ENCODE measurements at places on chromosomes 12 and 14.
A peak's percentile ranks its signal among the peaks of the same experiment; 100 is the strongest.

DNA sequence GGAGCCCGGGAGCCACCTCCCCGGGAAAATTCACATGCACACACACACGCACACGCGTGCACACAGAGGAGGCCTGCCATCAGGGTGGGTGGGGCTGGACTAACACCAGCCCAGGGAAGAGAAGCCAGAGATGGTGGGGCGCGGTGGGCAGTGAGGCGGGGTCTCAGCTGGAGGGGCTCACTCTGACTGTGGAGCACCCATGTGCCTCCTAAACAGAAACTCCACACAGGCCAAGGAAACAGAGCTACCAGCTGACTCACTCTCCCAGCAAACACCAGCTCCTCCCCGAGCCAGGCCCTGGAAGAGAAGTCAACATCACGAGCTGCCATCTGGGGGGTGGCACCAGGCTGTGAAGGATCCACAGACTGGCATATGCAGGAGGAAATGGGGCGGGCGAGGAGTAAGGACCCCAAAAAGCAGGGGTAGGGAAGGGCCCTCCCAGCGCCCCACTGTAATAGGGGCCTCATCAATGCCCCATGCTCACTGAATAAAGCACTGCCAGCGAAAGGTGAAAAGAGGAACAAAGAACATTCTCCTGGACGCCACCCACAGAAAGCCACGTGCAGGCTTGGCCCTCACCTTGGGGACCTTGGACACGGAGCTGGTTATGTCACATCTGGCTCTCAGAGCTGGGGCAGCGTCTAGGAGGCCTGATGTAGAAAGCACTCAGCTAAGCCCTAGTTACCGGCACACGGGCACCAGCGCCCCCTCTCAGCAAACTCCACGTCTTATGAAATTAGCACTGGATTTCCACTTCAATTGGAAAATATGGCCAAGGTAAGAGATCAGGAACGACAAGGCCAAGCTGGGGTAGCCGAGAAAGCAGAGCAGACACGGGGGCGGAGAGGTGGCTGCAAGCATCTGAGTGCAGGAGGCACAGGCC lies 8.4 kb upstream of the INF2 start:
- peak; percentile 76 for DNase-seq

GRCh38 chr12:109739747-109740693 lies 26.4 kb downstream of the FAM222A start:
- no peak for DNase-seq

DNA sequence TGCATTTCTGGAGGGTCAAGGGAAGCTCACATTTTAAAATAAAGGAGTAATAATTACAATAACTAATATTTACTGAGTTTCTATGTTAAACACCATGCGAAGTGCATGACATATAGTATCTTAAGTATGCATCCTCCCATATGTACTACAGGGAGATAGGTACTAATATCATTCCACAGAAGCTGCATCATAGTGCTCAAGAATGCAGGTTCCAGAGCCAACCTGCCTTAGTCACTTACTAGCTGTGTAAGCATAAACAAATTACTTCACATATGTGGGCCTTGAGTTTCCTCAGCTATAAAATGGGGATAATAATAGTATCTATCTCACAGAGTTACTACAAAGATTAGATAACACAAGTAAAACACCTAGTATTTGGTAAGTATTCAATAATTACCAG lies 18.3 kb downstream of the ARMH4 start:
- no peak for DNase-seq

GRCh38 chr12:72368298-72368697 lies 96.1 kb downstream of the TRHDE start:
- no peak for DNase-seq

GRCh38 chr12:109701064-109701463 lies 12.6 kb upstream of the FAM222A start:
- DNase-seq, result no peak

DNA sequence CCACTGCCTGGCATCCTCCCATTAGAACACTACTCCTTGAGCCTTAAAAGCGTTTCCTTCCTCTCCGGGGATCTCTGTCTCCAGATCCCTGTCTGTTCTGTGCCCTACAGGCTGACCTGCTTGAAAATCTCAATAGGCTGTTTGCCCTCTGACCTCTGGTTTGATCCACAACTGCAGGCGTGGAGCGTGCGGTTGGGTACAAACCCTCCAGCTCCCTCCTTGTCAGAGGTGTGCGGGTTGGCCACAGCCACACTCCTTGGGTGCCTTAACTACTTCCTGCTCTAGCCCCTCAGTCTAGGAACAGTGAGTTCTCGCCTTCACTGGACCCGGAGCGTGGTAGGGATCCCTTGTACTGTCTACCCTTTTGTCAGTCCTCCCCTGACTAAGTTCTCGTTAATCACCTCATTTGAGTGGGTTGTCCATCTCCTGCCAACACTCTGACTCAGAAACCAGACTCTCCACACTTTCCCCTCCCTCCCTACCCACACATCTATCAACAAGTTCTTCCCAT lies 33.1 kb downstream of the CMKLR1 start:
- DNase-seq, result no peak

GRCh38 chr12:19841451-19841850 lies 402.2 kb downstream of the AEBP2 start:
- DNase-seq, result no peak

DNA sequence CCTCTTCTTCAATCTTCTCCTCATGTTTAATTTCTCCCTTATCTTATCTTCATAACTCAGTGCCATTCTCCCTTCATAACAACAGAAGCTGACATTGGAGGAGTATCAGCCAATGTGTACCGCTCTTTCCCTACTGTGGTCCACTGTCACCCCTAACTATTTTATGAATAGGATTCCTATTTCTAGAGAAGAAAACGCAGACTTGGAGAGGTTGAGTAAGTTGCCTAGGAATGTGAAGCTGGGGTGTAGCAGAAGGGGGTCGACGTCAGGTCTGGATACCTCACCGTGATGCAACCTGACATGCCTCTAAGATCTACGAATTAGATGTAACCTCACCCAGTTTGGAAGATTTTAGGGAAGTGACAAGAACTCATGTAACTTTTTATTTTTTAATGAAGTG lies 17.1 kb downstream of the LMO3 start:
- DNase-seq, result no peak

DNA sequence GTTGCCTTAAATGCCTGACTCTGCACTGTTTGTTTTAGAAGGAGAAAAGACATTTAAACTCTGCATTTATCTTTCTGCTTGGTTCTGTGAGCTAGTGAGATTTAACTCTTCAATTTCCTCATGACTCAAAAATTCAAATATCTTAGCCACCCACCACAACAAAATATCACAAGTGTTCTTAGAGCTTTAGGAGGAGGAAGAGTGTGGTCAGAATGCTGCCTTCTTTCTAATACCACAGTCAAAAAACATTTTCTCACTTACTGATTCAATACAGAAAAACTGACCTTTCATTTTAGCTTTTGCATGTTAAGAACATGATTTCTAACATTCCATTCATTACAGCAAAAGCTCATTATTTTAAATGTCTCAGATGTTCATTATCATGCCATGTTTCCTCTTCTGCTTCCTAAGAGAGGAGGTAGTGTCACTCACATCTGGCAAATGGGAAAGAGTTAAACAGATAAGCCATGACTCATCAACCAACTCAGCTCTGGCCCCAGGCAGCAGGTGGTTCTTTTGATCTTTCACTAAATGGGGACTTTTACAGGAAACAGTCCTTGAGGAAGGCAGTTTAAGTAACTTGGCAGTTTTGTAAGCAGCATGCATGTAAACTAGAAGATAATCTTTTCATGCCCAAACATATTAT lies 56.4 kb upstream of the RNU6-8 start:
- no peak for DNase-seq

- no peak for DNase-seq
These were observed 31.7 kb downstream of the ETV6 start for GRCh38 chr12:11681207-11681606.

DNA sequence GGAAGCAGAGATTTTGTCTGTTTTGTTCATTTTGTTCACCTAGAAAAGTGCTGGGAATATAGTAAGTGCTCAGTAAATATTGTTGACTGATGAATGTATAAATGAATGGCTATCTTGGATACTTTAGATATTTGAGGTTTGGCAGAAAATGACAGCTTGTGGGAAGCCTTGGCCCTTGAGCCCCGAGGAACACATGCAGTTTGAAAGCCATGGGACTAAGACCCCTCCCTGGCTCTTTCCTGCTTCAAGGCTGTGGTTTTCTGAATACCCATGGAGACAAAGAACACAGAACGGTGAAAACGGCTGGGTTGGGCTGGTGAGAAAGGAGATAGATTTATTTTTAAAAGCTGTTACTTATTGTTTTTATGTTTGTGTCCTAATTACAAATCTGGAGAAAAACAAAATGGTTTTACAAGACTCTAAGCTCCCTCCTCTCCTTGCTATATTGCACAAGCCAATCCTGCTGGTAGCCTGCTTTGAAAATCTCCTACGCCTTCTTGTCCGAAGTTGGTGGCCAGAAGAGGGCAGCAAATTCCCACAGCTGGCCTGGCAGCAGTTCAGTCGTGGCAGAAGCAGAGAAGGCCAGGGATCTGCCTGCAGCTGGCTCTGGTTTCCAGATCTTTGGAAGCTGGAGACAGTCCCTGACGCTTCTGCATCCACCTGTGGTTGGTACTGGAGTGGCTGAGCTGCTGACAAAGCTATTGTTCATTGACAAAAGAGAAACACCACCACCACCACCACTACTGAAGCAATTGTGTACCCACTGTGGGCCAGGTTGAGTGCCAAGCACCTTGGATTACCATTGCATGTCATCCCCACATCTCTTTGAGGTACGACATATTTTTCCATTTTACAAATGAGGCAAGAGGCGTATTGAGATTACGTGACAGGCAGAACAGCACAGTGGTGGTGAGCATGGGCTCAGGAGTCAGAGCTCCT lies 5.2 kb upstream of the KRT85 start:
- peak; percentile 92 for DNase-seq

DNA sequence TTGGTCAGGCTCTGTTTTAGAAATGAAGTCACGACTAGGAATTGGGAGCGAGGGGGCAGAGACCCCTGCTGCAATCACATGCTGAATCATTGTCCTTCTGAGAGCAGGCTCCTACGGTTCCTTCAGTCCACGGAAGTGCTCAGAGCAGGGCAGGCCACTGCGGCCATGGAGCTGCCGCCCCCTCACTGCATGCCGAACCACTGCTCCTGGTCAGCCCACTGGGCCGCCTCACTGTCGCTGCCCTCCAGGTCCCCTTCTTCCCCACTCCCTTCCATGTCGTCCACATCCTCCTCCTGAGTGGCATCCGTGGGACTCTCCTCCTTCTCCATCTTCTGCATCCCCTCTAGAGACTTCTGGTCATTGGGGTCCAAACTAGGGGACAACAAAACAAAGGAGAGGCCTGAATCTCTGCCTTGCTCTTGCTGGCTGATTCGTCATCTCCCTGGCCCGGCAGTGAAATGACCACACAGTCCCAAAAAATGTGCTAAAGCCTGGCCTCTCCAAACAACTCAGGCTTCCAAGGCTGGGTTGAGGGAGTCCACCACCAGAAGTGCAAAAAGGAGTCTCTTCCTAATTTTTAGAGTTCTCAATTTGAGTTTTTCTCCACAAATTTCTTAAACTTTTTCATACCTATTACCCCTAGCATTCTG lies 29.4 kb downstream of the ANAPC7 start:
- DNase-seq, result no peak

DNA sequence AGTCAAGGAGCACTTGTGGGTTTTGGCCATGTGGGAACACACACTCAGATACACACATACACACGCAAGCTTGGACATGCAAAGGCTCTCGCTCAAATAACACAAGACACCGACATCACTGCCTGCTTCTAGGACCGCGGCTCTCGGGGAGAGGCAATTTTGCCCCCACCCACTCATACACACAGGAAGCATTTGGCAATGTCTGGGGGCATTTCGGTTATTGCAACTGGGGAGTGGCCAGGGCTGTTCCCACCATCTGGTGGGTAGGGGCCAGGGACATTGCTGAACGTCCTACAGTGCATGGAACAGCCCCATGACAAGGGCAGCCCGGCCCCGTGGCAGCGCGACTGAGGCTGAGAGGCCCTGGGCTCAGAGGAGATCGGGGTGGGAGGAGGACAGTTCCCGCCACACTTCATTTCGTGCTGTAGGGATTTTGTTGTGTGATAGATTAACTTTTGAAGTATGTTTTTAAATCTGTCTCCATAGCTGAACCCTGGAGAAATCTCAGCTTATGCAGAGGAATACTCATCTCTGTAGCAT lies 35.6 kb downstream of the RIMBP2 start:
- no peak for DNase-seq

GRCh38 chr12:41530441-41530840 lies 342.3 kb downstream of the PDZRN4 start:
- DNase-seq, result no peak

- no peak for DNase-seq
These were observed 11.1 kb downstream of the CD69 start for GRCh38 chr12:9749640-9750039.

DNA sequence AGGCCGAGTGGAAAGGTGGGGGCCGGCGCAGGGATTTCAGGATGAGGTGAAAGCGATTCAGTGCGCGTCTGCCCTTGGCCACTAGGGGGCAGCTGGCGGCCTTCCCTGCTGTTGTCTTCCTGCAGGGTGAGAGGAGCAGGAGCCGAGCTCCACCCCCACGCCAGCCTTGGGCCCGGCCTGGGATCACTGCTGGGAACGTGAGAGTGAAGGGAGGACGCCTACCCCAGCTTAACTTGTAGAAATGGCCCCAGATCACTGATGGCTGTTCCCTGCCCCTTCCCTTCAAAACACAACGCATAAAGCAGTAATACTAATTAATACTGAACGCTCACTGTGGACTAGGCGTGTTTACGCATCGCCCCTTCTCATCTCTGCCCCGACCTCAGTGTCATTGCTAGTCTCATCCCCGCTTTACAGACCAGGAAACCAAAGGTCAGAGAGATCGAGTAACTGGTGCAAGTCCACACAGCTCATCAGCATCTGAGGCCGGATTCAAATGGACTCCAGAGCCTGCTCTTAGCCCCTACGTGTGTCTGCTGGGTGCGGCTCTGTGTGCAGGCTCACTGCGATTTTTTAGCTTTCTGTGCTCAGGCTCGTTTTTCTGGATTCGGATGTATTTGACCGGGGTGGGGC lies 24.3 kb downstream of the MVK start:
- peak; percentile 90 for DNase-seq

- DNase-seq, result peak; percentile 1
These were observed 15.7 kb downstream of the RTL1 start for GRCh38 chr14:100887728-100888335.

- no peak for DNase-seq
These were observed 57.6 kb downstream of the SSPN start for GRCh38 chr12:26252946-26253345.

DNA sequence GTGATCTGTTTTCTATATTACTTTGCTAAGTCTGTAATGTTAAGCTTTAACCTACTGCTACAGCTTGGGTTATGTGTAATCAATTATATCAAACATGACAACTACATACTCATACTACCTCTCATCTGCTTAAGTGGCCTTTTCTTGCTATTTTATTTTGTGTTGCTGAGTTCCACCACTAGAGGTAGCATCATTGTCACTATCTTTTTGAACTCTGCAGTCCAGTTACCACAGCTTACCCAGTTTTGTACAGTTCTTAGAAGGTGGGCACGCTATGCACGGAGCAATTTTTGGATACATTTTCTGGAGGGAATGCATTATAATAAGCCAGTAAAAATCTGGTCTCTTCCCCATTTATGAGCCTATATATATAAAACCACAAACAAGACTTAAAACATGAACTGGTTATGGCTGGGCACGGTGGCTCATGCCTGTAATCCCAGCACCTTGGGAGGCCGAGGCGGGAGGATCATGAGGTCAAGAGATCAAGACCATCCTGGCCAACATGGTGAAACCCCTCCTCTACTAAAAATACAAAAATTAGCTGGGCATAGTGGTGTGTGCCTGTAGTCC lies 48.5 kb downstream of the SAV1 start:
- DNase-seq, result peak; percentile 36

All from kidney (tissue), 22 donors.